ENCODE measurements at places on chromosomes 13 and 19.

DNA sequence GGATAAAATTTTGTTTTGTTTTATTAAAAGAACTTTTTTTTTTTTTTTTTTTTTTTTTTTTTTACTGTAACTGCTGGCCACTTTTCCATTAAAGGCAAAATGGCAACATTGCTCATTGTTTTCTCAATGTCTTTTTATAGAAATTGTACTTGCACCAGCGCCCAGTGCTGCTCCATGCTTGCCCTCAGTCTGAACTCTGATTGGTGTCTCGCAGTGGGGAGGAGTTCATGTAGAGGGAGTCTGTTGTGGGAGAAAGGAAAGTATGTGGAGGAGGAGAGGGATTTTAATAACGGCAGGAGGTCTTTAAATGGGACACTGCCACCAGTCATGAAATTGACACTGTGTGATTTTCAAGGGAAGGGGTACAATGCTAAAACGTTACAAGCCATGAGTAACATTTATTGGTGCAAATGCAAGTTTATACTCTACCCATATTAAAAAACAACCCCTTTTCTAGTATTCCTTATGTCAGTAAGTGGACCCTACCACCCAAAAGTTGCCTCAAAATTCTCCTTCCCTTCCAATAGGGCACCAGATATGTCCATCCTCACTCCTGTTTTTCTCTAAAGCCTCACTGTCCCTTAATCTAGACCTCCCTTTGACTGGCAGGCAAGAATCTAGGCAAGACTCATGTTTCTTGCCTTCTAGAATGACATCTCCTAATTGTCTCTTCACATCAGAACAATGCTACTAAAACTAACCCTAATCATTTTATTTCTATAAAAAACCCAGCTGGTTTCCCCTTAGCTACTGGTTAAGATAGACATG, 3.2 kb downstream of the RASL11A start:
- DNase-seq: no peak

DNA sequence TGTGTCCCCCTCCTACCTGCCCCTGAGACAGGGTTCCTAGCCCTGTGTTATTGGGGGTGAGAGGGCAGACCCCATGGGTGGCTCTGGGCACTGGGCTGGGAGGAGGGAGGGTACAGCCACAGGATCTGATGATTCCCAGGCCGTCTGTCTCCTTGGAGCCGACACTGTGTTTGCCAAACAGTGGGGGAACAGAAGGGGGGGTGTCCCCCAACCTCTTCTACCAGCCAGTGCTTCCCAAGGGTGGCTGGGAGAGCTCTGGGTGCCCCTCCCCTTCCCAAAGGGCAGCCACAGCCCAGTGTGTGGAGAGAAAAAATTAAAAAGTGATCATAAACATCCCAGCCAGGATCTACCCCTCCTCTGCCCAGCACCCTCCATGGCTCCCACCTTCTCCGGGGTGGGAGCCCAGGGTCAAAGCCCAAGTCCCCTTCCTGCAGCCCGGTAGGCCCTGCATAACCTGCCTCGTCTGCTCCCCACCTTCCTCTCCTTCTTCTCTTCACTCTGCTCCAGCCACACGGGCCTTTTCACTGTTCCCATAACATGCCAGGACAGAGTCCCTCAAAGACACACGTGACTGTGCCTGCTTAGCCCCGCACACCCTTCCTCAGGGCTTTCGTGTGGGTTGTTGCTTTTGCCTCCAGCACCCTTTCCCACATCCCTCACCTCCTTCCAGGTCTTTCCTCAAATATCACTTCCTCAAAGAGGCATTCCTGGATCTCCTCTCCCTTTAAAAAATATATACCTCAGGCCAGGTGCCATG, 1.4 kb upstream of the PLIN4 start:
- DNase-seq: no peak

- no peak for DNase-seq
Observed at GRCh38 chr13:99617474-99618255, 116.4 kb downstream of the TM9SF2 start.

- no peak for DNase-seq
Observed at GRCh38 chr13:32267836-32268439, 47.2 kb downstream of the ZAR1L start.

- no peak for DNase-seq
Observed at GRCh38 chr19:3981736-3982681, 3.3 kb downstream of the EEF2 start.

GRCh38 chr19:43721469-43722048, 5.7 kb downstream of the IRGC start:
- DNase-seq: no peak

GRCh38 chr13:19781526-19781925, 1.2 kb downstream of the PSPC1 start:
- DNase-seq: no peak

GRCh38 chr13:28640861-28641599, 17.9 kb upstream of the POMP start:
- no peak for DNase-seq

DNA sequence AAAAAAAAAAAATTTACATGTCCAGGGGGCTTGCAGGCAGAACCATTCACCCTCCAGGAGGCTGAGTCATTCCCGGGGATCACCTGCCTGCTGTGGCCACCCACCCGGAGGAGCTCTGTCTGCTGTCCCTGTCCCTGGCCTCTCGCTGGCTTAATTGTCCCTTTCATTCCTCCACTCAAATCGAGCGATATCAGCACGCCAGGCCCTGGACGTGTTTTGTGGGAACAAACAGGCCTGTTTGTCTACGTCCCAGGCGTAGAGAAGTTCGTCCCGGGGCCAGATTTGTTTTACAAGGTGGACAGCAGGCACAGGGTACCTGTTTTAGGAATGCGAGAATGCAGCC, 21.2 kb downstream of the SULT2B1 start:
- DNase-seq: no peak

DNA sequence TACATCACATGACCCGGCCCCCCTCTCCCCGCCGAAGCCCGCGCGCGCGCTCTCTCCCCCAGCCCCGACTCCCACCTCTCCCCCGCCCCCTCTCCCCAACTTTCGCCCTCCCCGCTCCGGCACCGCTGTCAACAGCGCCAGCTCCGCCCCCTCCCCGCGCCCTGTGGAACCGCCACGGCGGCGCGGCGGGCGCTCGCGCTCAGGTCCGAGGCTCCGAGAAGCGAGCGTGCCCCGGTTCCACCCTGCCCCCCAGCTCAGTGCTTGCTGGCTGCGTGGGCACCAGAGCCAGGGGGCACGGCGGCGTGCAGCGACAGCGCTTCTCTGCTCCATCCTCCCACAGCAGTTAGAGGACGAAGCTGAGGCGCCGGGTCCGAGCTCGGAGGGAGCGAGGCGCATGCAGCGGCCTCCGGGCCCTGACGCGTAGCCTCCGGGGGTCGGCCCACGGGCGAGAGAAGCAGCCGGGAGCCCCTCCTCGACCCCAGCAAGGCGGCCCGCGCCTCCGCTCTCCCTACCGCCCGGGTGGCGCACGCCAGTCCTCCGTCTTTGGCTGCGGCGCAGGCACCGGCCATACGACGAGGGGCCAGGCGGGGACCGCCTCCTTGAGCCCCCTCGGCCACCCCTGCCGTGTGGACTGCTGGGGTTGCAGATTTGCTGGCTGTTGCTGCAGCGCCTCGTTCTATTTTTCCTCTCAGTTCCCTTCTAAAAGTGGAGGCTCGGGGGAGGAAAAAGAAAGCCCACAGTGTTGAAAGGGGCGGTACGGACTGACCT, 109.5 kb downstream of the KCNRG start:
- peak; percentile 97 for DNase-seq

DNA sequence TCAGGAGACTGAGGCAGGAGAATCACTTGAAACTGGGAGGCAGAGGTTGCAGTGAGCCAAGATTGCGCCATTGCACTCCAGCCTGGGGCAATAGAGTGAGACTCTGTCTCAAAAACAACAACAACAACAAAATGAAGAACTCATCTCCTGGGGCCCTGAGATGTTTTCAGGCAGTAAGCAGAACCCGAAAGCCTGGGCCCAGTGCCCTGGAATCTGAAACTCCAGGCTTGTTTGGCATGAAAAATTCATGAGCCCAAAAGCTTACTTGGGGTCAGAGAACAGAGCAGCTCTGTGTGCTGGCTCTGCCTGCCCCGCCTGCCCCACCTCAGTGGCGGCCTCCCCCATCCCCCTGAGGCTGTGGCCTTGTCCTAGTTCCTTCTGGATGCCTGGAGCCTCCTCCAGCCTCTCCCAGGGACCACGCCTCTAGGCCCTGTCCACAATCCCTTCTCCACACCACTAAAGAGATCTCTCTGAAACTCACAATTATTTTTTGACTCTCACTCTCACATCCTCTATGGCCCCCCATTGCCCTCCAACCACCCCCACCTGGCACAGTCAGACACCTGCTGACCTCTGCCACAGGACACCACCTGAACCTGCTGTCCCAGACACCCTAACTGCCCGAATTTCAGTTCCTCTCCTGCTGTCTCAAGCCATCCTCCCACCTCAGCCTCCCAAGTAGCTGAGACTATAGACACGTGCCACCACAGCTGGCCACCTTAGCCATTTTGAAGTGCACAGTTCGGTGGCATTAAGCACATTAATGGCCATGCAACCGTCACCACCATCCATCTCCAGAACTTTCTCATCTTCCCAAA, 6.9 kb upstream of the AP1M2 start:
- DNase-seq: no peak

DNA sequence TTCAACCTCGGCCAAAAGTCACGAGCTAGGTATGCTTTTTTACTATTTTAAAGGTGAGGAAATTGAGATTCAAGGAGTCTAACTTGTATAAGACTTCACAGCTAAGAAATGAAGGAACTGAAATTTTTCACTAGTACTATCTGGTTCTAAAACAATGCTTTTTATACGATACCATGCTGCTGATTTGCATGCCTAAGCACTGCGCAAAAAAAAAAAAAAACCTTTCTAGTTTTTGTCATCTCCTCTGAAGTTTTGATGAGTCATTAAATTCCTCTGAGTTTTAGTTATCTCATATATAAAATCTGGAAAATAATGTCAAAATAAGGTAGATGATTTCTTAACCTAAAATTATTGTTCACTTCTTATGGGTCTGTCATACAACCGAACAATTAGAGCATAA, 28.0 kb upstream of the UFM1 start:
- no peak for DNase-seq

- no peak for DNase-seq
Observed at GRCh38 chr13:113445791-113446487, 7.3 kb downstream of the ADPRHL1 start.

- no peak for DNase-seq
Observed at GRCh38 chr13:43805681-43806128, 18.9 kb upstream of the ENOX1 start.

DNA sequence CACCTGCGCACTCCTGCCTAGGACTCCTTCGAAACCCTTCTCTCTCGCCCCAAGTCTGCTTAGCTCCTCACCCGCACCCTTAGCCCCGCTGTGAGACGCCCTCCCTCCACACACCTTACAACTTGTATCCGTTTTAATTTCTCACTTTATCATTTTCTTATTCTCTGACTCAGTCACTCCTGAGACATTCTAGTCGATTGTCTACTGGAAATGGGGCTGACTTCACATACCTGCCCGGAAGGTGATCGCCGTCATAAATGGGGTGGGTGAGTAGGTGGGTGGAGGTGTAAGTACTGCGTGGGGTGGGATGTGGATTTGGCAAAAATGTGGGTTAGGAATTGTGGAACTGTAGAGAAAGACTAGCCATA, 714 bp downstream of the NDFIP2 start:
- no peak for DNase-seq

- DNase-seq: peak; percentile 67
Observed at GRCh38 chr19:57512845-57513244, 13.1 kb downstream of the ZNF773 start.

GRCh38 chr13:110641055-110642015, 26.0 kb downstream of the NAXD start:
- no peak for DNase-seq

DNA sequence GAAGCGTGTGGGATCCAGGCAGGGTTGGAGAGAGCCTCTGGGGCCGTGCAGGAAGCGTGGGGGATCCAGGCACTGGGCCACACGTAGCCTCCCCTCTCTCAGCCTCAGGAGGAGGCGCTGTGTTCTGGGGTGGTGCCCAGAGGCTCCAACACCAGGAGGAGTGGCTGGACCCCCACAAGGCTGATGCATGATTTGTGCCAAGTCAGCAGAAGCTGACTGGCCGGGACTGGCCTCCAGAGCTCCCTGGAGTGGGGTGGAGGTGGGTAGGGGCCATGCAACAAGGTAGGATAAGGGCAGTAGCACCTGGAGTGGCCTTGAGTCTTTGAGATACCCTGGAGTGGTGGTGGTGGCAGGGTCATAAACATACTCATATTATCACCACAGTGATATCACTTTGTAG, 75.3 kb downstream of the ERICH6B start:
- DNase-seq: no peak

DNA sequence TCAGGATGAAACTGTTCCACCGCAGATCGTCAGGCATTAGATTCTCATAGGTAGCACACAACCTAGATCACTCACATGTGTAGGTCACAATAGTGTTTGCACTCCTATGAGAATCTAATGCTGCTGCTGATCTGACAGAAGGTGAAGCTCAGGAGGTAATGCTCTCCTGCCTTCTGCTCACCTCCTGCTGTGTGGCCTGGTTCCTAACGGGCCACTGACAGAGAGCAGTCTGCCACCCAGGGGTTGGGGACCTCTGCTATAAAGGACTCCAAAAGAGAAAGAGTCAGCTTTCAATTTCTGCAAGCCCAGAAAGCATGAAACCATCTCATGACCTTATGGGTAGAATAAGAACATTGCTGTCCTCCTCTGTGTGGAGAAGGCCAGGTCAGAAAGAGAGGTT, 43.5 kb upstream of the PCCA start:
- DNase-seq: no peak

- no peak for DNase-seq
Observed at GRCh38 chr13:26787961-26788360, 27.4 kb upstream of the GPR12 start.

DNA sequence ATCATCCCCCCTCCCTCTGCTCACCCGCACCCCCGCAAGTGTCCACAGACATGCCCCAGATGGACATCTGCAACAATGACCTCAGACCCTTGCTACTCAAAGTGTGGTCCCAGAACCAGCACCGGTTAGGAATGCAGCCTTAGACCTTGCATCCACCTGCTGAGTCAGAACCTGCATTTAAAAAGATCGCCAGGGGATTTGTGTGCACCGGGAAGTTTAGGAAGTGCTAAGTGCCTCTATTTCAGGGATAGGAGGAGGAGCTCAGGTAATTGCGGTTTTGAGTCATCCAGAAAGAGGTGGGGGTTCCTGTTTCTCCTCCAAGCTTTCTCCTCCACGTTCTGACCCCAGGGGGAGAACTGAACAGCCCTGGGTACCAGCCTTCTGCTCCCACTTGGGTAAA, 46.2 kb downstream of the CACNA1A start:
- DNase-seq: no peak

- no peak for DNase-seq
Observed at GRCh38 chr13:24161010-24161775, 673 bp downstream of the SPATA13 start.

- peak; percentile 81 for DNase-seq
Observed at GRCh38 chr19:51143486-51143885, 1.4 kb downstream of the SIGLEC7 start.

- DNase-seq: no peak
Observed at GRCh38 chr19:16429066-16429758, 42.6 kb downstream of the EPS15L1 start.

Measured in osteocyte (in vitro differentiated cells).